ENCODE measurements at places on chromosomes 6 and 20.

GRCh38 chr6:135831016-135831415 lies 20.5 kb upstream of the PDE7B start:
- no peak for DNase-seq

GRCh38 chr6:3698021-3698420 lies 53.5 kb downstream of the PXDC1 start:
- DNase-seq: no peak

- no peak for DNase-seq
Observed at GRCh38 chr6:41545247-41545702, 906 bp upstream of the FOXP4 start.

- no peak for DNase-seq
Observed at GRCh38 chr6:3905945-3906845, 57.0 kb downstream of the FAM50B start.

DNA sequence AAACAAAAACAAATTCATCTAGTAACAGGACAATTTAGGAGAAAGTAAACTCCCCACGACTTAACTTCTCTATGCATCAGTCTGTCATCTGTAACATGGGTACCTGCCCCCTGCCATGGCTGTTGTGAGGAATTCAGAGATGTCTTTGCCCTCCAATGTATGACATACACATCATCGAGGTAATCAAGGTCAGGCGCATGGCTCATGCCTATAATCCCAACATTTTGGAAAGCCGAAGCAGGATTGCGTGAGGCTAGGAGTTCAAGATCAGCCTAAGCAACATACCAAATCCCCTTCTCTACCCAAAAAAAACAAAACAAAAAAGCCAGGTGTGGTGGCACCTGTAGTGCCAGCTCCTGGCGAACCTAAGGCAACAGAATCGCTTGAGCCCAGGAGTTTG lies 9.0 kb downstream of the EEF1A1 start:
- DNase-seq: no peak

All from immature natural killer cell (primary cell).